Left renal cortex interstitium (tissue), 4 donors: ENCODE measurements at places on chromosomes 13 and 19.

DNA sequence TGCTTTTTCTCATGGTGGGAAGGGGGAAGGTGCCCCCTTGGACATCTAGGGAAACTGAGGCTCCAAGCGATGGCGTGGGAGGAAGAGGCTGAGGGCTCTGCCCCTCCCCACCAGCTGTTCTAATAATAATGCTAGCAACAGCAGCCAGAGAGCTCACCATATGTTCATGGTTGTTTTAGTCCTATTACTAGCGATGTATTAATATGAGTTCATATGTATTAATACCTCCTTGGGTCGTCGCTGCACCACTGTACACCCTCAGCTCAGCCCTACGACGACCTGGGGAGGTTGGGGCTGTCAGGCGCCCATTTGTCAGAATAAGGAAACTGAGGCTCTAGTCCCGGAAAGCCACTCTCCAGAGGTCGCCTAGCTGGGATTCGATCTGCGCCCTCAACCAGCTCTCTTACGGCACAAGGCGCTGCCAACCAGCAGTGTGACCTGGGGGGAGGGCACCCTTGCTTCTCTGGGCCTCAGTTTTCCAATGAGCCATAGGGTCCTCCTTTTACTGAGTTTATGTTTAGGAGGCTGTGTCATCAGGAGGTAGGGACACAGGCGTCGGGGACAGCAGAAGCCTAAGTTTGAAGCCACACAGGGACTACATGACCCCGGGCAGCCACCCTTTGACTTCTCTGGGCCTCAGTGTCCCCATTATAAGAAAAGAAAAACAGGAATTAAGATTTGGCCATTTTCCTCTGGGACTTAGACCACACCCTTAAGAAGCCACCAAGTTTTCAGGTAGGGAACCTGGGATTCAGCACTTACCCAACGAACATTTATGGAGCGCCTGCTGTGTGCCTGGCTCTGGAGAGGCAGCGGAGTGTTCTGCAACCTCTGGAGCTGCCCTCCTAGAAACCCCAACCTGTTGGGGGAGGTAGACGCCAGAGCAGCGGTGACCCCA lies 664 bp downstream of the MAST3 start:
- no peak for DNase-seq

- DNase-seq: no peak
Measured at GRCh38 chr19:30459859-30460258, 87.7 kb downstream of the ZNF536 start.

DNA sequence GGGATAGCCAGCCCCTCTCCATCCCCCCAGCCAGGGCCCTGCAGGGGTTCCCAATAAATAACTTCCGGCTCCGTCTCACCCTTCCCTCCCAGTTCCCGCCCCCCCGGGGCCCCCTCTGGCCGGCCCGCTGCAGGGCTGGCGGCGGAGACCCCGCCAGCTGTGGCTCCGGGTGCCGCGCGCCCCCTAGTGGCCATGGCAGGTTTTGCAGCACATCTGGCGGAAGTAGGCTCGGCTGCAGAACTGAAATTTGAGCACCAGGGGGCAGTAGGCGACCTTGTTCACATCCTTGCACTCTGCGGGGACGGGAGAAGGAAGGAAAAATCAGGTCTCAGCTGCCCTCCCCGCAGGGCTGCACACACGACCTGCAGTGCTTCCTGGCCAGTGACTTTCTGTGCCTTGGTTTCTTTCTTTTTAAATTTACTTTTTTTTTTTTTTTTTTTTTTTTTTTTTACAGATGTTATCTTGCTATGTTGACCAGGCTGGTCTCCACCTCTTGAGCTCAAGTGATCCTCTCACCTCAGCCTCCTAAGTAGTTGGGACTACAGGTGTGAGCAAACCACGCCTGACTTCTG lies 3.6 kb upstream of the MYO1F start:
- no peak for DNase-seq

GRCh38 chr13:110555601-110556223 lies 5.8 kb downstream of the RAB20 start:
- DNase-seq: no peak

- no peak for DNase-seq
Measured at GRCh38 chr19:48497728-48498594, 13.7 kb downstream of the LMTK3 start.

DNA sequence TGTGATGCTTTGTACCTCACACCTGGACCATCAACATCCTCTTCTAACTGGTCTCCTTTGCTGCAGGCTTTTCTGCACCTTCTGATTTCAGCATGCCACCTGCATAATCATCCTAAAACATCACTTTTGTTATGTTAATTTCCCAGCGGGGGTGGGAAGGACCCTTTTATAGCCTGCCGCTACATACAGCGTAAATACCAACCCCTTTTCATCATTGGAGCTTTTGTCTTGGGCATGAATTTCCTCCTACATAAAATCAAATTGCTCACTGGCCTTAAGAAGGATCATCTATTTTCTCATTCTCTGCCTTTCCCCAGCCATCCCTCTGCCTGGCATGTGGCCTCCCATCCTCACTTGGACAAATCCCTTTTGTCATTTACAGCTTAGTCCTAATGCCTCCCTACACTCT lies 124.7 kb downstream of the RBM26 start:
- no peak for DNase-seq

DNA sequence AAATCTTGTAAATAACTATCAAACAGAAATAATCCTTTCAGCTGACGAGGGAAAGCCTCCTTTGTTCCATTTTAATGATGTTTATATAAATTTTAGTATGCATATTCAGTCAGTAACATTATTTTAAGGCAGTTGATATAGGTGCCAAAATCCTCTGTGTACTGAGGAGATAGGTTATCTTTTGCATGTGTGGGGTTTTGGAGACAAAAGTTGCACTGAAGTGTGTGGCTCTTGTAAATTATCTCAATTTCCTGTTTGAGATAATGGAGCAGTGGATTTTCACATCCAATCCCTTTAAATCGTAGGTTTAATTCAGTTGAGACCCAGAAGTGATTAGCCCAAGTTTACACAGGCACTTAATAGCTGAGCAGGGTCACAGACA lies 106.6 kb downstream of the RGCC start:
- no peak for DNase-seq

DNA sequence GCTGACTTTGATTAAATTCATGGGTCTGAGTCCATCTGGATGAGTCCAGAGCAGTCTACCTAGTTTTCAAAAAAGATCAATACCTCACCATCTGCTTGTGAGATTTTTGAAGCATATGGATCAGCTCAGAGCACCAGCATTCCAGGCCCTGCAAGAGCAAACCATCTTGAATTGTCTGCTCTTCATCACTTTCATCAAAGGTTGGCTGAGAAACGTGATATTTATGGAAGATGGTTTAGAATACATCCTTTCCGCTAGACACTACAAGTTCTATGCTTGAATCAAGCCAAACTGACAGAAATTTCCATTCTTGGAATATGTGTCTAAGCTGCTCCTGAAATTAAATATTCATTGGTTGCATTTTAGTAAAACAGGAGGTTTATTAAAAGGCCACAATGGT lies 190.3 kb downstream of the KCNRG start:
- no peak for DNase-seq

DNA sequence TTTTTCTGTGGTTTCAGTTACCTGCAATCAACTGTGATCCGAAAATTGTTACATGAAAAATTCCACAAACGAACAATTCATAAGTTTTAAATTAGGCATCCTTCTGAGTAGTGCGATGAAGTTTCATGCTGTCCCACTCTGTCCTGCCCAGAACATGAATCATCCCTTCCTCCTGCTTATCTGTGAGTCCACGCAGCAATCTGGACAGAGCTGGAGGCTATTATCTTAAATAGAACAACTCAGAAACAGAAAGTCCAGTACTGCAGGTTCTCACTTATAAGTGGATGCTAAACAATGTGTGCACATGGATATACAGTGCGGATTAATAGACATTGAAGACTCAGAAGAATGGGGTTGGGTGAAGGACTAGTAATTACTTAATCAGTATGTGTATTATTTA lies 583.7 kb upstream of the SPRY2 start:
- DNase-seq: no peak

GRCh38 chr13:106633321-106633720 lies 65.4 kb upstream of the ARGLU1 start:
- DNase-seq: no peak

- DNase-seq: no peak
Measured at GRCh38 chr13:76944456-76944855, 3.9 kb upstream of the ACOD1 start.

GRCh38 chr19:30479231-30479630 lies 107.0 kb downstream of the ZNF536 start:
- DNase-seq: no peak

GRCh38 chr19:28103921-28104320 lies 1109.0 kb downstream of the UQCRFS1 start:
- no peak for DNase-seq

GRCh38 chr19:55146705-55147273 lies 2.2 kb downstream of the TNNT1 start:
- no peak for DNase-seq

DNA sequence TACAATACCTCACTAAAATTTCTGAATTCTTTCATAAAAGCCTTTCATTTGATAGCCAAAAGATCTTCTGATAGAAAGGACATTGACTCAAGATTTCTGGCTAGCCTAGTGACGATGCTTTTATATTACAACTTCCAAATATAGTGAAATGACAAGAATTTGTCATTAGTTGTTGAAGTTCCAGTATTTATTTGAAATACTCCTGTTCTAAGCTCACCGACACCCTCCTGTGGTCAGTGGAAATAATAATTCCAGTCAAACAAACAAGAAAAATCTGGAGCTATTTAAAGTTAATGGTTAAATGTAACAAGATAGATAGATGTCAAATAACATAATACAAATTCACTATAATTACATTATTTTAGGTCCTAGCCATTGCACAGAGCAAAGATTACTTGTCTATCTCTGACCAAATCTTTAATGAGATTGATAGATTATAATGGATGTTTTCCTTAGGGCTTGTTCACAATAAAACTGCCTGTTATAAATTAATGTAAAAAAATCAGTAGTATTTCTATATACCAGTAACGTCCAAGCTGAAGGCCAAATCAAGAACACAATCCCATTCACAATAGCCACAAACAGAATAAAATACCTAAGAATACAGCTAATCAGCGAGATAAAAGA lies 195.5 kb downstream of the RGCC start:
- no peak for DNase-seq

DNA sequence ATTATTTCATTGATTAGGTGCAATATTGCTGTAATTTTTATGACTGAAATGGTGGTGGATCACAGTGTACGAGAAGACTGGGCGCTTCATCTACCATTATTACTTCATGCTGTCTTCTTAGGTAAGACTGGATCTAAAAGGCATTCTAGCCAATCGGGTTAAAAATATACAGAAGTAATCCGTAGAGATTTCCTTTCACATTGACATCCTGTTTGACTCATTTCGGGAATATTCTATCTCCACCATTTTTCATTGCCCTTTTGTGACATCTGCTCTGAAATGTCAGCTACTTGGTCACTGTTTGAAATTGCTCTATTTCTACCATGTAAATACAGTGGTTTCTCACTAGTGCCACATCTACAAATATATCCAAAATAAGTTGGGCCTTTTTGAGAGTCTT lies 90.2 kb downstream of the ZAR1L start:
- DNase-seq: no peak

GRCh38 chr13:109610517-109610916 lies 175.9 kb downstream of the IRS2 start:
- DNase-seq: no peak

GRCh38 chr13:71922194-71922593 lies 55.2 kb upstream of the DACH1 start:
- DNase-seq: no peak

DNA sequence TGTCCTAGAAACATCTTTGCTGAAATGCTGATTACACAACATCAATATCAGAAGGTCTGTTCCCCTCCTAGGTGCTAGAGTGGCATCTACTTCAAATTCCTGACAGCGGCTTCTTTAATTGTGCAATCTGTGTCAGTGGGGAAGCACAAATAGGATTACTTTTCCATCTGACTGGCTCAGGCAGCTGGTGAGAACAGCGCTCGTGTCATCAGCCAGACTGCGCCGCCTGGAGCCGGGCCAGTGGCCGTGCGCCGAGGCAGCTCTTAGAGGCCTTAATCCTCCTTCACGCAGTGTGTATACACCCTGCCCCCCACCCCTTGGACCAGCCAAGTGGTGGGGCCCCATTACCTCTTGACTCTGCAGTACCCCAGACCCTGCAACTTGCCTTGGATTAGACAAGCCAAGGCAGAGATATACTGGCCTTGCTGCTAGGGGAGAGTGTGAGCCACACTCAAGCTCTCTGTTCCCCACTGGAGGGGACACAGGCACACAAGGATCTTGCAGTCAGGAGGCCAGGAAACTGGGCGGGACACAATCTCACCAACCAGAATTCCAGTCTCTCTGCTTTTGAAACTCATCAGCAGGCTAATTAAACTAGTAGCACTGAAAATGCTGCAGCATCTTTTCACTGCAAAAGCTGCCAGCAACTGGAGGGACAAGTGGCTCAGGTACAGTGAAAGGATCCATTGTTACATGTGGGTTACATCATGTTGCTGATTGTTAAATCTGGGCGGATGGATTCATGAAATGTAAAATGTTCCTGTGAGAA lies 48.9 kb upstream of the EPHX3 start:
- DNase-seq: no peak

- DNase-seq: no peak
Measured at GRCh38 chr19:55457683-55458457, 3.6 kb downstream of the ISOC2 start.

DNA sequence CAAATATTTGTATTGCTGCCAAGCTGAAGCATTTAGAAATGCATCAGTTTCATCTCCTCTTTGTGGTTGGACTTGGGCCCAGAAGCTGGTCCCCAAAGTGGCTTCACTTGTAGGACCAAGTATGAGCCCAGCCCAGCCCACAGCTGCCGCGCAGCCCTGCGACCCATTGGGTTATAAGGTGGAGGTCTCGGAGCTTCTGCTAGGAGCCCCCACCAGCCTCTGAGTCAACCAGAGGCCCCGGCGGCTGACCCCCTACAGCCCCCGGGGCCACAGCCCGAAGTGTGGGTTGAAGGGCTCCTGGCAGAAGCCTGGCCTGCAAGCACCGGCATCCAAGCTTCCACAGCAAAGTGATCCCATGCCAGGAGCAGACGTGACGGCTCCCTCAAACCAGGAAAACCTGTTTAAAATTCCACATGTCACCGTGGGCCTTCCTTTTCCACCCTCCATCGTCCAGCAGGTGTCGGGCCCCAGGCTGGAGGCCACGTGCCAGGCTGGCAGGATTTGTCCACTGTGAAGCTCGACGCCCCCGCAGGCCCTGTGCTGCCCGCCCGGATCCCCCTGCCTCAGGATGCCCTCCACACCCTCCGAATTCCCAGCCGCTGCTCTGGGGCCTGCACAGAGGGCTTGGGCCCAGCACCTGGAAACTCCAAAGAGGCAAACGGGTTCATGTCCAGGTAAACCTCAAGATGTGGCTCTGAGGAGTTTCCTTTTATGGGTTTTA lies 54.7 kb downstream of the C13orf46 start:
- no peak for DNase-seq

DNA sequence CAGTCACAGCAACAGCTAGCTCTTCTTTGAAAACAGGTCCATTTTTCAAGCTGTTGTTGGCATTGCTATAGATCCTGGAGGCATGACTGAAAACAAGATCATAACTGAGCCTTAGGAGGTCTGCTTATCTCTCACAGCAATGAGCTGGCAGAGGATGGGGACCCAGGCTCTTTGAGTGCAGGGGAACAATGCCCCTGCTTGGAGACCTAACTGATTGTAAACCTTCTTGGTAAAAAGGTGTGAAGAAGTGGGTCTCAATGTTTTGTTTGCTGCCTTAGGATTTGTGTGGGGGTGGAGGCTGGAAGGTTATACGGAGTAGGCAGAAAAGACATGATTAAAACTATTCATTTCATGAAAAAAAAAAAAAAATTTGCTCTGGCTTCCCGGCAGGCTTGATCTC lies 94.6 kb downstream of the EFNB2 start:
- DNase-seq: no peak

- DNase-seq: no peak
Measured at GRCh38 chr13:46753137-46753536, 43.8 kb downstream of the ESD start.
